ENCODE measurements at places on chromosomes 7 and 10. TPM values are rescaled to one million over a fixed set of nuclear protein-coding genes. Genes with fewer than 3 reads are reported as not detected.

GRCh38 chr10:72242675-72243074, 26.6 kb upstream of the ASCC1 start:
- DNase-seq = peak; percentile 59

DNA sequence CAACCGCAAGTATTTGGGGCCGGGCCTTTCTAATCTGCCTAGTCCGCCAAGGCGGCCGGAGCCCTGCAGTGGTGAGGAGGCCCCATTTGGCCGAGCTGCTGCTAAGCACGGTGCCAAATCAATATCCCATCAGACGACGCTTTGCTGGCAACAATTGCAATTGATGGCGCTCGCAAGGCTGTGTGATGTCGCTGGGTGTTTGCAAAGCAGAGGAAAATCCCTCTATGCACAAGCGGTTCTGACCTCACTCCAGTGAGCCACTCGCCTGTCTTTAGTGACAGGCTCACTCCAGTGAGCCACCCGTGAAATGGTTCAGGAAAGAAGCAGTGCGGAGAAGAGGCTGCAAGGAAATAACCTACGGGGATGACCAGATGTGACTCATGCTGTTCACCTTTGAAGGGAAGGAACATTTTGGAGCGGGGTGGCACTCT, 18.3 kb upstream of the PDE1C start:
- no peak for DNase-seq

DNA sequence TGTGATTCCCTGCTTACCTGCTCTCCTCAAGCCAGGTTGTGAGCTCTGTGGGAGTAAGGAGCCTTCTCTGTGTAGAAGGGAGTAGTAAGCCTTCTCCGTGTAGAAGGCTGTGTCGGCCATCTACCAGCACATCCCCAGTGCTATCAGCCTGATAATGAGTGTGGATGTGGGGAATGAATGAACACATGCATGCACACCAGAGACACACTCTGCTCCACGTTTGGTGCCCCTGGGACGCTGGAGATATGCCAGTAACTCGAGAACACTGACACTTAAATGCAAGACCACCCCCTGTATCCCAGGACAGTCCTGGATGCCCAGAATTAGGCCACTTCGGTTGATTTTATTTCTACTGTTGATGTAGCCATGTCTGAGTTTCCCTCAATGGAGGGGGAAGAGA, 21.1 kb upstream of the GPR26 start:
- DNase-seq = no peak

GRCh38 chr10:44427037-44427436, 42.1 kb upstream of the CXCL12 start:
- DNase-seq = no peak

- no peak for DNase-seq
These were observed 9.7 kb upstream of the FHIP2A start for GRCh38 chr10:114811862-114812261.

DNA sequence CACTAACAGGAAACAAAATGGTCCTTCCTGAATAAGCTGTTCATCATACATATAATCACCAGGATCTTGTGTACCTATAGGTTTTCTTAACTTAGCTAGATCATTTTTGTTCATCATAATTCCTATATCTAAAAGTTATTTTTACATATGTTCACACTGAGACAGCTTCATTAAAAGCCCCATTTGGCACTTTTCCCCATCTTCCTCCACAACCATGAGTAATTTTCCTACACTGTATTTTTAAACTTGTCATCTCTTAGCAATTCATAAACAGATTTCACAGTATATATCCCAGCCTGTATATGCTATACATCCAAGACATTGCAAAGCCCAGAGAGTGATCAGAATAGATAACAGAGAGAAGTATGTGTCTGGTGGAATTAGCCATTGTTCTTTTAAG, 28.3 kb downstream of the ZNF365 start:
- no peak for DNase-seq

GRCh38 chr7:105391429-105391828, 2.7 kb upstream of the SRPK2 start:
- DNase-seq = no peak

GRCh38 chr10:114070710-114071109, 27.0 kb downstream of the ADRB1 start:
- no peak for DNase-seq

GRCh38 chr7:23349484-23350157, 50.5 kb downstream of the MALSU1 start:
- DNase-seq = no peak

- DNase-seq = no peak
These were observed at the start of gene LZTS2 for GRCh38 chr10:100999742-101000126. Gene LZTS2, plus strand, starts transcription at chr10:100999808. Its CDS starts 2,731 bp downstream, at chr10:101002539.

DNA sequence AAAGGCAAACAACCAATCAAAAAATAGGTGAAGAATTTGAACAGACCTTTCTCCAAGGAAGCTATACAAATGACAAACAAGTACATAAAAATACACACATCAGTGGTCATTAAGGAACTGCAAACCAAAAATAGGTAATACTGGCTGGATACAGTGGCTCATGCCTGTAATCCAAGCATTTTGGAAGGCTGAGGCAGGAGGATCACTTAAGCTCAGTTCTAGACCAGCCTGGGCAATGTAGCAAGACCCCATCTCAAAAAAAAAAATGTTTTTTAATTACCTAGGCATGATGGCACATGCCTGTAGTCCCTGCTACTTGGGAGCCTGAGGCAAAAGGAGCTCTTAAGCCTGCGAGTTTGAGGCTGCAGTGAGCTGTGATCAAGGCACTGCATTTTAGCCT, 19.3 kb downstream of the CDCA7L start:
- DNase-seq = no peak

The GBX1 gene
- not detected for polyA plus RNA-seq

The TMEM209 gene
- polyA plus RNA-seq = 5.9 TPM

The TMEM213 gene
- 0.30 TPM for polyA plus RNA-seq

The UNC5B gene
- 2.4 TPM for polyA plus RNA-seq

The PON1 gene
- polyA plus RNA-seq = 0.26 TPM

The SKIDA1 gene
- 0.23 TPM for polyA plus RNA-seq

The OR2A5 gene
- polyA plus RNA-seq = not detected

The CACNB2 gene
- 11.1 TPM for polyA plus RNA-seq

The PCGF6 gene
- 3.8 TPM for polyA plus RNA-seq

The IFIT2 gene
- 1.6 TPM for polyA plus RNA-seq

The FRG2B gene
- polyA plus RNA-seq = not detected

The DNA2 gene
- 2.1 TPM for polyA plus RNA-seq

The ETV1 gene
- 6.8 TPM for polyA plus RNA-seq

Measured in pancreas (tissue), 10 donors.